ENCODE measurements at places on chromosomes 16 and 17.
A peak's percentile ranks its signal among the peaks of the same experiment; 100 is the strongest.

GRCh38 chr16:61836804-61837393 is 199.3 kb downstream of the CDH8 start:
- DNase-seq, result no peak

- DNase-seq, result no peak
Measured at GRCh38 chr17:79979816-79980215, 55.9 kb downstream of the TBC1D16 start.

- no peak for DNase-seq
Measured at GRCh38 chr17:18981642-18982424, 22.7 kb downstream of the FAM83G start.

GRCh38 chr17:50767030-50767429 is 288 bp downstream of the ANKRD40CL start:
- DNase-seq, result no peak

- no peak for DNase-seq
Measured at GRCh38 chr16:12349936-12350850, 373.7 kb downstream of the SNX29 start.

DNA sequence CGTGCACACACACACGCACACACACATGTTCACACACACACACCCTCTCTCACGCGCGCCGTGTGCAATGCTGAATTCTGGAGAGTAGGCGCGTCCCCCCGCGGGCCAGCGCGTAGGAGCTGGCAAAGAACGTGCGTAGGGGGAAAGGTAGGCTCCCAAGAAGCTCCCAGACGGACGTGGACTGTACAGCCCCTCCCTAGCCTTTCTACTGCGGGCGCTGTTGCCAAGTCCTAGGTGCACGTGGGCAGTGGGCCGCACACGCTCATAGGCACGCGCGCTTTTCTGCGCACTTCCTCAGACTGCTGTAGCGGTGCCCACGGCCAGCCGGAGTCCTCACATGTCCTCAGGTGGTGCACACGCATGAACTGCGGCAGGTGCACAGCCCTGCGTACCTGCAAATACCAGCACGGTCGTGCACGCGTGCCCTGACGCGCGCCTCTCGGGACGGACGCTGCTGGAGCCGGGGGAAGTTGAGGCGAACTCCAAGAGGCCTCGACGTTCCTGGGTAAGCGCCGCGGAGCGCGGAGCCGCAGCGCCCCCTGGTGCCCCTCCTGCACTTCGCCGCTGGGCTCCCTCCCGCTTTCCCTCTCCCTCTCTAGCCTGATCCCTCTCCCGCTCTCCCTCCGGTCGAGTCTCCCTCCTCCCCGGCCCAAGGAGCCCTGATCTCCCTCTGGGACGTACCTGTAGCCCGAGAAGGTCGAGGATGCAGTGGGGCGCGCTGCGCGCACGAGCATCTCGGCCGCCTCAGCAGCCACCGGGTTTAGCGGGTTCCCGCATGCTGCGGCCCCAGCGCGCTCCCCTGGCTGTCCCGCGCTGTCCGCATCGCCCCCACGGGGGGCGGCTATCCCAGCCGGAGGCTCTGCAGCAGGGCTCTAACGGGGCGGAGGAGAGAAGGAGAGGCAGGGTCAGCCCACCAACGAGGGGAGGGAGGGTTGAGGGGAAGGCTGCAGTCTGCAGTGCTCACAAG is 749 bp downstream of the GRIN2A start:
- DNase-seq, result peak; percentile 23

DNA sequence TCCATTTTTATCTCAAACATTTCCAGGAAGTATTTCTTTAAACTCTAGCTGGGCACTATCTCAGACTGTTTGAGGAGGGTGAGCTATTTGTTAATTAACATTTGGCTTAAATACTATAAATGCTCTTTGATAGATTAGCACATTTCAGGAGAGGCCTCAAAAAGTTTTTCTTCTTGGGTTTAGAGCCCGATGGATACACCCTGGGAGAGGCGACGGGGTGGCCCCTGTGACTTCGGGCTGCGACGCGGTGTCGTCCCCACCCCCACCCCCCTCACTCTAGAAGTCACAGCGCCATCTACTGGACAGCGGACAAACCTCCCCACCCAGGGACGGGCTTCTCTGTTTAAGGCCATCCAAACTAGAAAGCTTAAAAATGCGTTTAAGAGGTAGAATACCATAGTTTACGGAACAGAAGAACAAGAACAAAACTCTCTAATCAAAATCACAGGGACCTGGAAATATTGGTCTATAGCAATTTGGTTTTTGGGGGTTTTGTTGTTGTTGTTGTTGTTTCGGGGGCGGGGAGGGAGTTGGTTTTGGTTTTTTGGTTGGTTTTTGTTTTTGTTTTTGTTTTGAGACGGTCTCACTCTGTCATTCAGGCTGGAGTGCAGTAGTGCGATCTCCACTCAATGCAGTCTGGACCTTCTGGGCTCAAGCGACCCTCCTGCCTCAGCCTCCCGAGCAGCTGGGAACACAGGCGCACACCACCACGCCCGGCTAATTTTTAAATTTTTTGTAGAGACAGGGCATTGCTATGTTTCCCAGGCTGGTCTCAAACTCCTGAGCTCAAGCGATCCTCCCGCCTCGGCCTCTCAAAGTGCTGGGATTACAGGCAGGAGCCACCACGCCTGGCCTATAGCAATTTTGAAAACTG is 254.4 kb downstream of the C16orf95 start:
- peak; percentile 51 for DNase-seq

GRCh38 chr17:45225051-45225700 is 3.5 kb downstream of the FMNL1 start:
- DNase-seq, result peak; percentile 42

DNA sequence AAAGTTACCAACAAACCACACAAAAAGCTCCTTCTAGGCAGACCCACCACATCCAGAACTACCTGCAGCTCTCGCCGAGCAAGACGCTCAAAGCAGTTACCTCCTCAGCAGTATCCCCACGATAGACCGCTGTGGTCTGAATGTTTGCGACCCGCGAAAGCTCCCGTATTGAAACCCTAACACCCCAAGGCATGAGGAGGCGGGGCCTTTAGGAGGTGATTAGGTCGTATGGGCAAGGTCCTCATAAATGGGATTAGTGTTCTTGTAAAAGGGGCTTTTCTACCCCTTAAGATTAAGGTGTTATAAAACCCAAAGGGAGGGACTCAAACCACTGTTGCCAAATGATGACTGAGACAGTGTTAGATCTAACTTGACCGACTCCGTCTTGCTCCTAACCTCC is 19.0 kb upstream of the RPH3AL start:
- no peak for DNase-seq

- DNase-seq, result no peak
Measured at GRCh38 chr17:64358261-64358788, 32.3 kb downstream of the PECAM1 start.

GRCh38 chr17:80032614-80033171 is 3.0 kb downstream of the TBC1D16 start:
- DNase-seq, result no peak

DNA sequence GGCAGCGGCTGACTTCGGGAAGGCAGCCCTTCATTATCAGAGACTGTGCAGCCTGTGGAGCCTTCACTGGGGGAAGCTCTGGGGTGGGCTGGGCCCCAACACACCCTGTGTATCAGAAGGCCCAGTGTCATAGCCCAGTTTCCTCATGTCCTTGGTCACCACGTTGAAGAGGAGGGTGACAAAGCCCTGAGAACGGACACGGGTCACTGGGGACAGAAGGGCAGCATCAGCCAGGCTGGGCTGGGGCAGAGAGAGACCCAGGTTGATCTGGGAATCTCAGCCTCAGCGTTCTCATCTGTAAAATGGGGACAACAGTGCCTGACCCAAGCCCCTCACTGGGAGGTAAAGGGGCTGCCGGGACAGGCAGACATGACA is 19.3 kb downstream of the B9D1 start:
- no peak for DNase-seq

- DNase-seq, result peak; percentile 89
Measured at GRCh38 chr17:40362696-40363110, 1.8 kb downstream of the GJD3 start.

DNA sequence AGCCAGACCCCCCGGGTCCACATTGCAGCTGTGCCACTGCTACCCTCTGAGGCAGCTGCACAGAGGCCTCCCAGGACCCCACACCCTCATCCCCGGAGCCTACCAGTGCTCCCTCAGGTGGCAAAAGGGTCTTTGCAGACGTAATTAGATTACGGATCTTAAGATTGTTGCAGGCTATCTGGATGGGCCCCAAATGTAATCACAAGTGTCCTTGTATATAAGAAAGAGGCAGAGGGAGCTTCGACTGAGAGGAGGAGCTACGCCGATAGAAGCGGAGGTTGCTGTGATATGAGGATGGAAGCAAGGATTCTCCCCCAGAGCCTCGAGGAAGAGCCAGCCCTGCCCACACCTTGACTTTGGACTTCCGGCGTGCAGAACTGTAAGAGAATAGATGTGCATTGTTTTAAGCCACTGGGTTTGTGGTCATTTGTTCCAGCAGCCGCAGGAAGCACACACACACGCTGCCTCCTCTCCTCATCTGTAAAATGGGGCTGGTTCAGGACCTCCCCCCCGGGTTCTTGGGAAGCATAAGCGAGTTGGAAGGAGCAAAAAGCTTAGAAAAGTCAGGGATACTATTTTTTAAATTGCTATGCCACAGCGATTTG is 10.5 kb upstream of the RAI1 start:
- DNase-seq, result no peak

DNA sequence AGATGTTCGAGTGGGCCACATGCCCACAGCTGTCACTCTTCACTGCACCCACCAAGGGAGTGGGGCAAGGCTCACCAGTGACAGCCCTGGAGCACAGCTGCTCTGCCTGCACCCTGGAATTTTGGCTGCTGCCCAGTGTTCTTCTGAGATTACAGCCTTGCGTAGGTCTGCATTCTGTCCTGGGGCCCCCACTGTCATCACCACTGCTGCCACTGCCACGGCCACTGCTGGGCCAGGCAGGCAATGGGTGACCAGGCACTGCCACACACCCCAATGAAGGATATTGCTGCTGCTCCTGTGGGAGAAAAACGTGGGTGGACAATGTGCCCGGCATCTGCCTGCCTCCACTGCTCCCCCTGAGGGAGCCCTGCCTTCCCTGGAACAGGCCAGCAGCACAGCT is 1717.0 kb downstream of the TP53TG3F start:
- DNase-seq, result no peak

- no peak for DNase-seq
Measured at GRCh38 chr16:89352091-89352681, 134.7 kb downstream of the ZNF778 start.

GRCh38 chr17:61574542-61575351 is 16.3 kb downstream of the NACA2 start:
- DNase-seq, result no peak

GRCh38 chr16:66335704-66336329 is 30.7 kb upstream of the CDH5 start:
- no peak for DNase-seq

DNA sequence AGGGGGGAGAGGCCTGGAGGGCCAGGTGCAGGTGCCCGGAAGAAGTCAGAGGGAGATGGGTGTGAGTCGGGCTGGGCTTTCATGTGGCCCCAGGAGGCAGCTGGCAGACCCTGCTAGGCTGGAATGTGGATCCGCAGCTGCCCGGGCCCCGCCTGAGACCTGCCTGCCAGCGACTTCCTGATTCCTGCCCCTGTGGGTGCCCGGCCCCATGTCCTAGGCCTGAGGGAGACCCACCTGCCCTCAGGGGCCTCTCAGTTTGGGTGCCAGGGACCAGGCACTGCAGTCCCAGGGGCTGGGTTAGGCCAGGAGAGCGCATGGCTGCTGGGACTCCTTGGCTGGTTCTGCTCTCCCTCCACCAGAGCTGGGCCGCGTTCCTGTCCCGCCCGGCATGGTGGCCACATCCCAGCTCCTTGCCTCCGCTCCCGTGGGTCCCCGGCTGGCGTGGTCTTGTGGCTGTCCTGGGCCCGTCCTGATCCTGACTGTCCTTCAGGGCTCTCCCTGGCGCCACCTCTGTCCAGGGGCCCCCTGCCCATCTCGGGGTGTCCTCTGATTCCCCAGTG is 22.1 kb upstream of the SPNS2 start:
- no peak for DNase-seq

DNA sequence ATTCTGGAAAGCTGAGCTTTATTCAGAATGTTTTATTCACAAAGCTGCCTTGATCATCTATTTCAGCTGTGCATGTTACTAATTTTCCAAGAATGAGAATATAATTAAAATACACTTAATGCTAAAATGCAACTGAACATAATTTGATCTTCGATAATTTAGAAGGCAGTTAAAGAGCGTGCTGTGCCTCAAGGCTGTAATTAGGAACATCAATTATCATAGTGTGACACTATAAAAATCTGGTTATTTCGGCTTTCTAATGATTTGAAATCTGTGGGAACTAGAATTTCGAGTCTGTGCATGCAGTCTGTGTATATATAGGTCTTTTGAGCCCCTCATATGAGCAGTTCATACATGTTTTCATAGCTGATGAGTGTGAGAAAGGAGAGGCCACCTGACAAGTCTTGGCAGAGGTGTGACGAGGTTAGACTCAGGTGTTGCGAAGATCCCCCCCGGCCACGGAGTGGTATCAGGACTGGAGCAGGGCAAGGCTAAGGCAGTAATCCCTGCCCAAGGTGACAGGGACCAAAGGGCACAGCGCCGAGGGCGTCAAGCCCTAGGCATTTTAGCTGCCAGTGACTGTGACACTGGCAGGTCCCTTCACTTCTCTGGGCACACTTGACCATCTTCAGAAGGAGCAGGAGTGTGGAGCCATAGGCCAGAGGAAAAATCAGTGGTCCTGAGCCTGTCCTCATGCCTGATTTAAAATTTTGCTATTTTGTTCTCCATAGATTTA is 328.5 kb downstream of the SNX29 start:
- DNase-seq, result no peak

- no peak for DNase-seq
Measured at GRCh38 chr17:50288306-50288705, 14.0 kb downstream of the TMEM92 start.

- DNase-seq, result no peak
Measured at GRCh38 chr17:59513934-59514841, 51.2 kb upstream of the DHX40 start.

GRCh38 chr17:28902819-28903545 is at the start of gene DHRS13:
TSS of gene DHRS13 (minus strand) at chr17:28903079. CDS start at chr17:28902944, 135 bp downstream.
- DNase-seq, result peak; percentile 95

DNA sequence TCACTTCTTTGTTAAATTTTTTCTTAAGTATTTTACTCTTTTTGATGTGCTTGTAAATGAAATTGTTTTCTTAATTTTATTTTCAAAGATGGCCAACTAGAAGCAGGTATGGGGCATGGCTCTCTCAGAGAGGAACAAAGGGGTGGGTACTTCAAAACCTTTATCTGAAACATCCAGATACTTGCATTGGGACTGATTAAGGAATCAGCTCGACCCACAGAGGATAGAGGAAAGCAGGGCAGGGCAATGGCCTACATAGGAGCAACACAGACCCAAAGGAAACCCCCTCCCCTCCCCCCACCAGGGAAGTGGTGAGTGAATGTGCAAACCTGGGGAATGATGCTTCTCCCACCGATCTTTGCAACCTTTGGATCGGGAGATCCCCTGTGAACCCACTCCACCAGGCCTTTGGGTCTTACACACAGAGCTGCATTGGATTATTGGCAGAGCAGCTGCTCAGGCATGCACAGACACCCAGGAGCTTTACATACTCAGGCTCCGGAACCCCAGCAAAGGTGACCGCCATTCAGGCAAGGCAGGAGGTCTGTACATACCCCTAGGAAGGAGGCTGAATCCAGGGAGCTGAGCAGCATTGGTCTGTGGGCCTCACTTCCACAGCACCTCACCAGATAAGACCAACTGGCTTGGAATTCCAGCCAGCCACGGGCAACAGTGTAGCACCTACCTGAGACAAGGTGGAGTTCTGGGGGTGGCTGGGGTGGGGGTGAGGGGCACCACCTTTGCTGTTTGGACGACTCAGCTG is 3.0 kb upstream of the CCR7 start:
- DNase-seq, result no peak

GRCh38 chr17:60941028-60941427 is 263.4 kb downstream of the BCAS3 start:
- DNase-seq, result no peak

GRCh38 chr16:83068686-83069085 is 441.9 kb downstream of the CDH13 start:
- no peak for DNase-seq

- no peak for DNase-seq
Measured at GRCh38 chr16:83402967-83403366, 404.8 kb upstream of the HSBP1 start.
